Sigmoid colon (tissue), 7 donors: ENCODE measurements at places on chromosomes 12 and 14. TPM values are rescaled to one million over a fixed set of nuclear protein-coding genes. Genes with fewer than 3 reads are reported as not detected.

TAS2R50 gene
- total RNA-seq: 1.4 TPM

MIP gene
- not detected for total RNA-seq

OR2AP1 gene
- total RNA-seq: not detected

- peaks cover 17% of the 10 kb centered on the region for H3K4me1 ChIP-seq
- DNase-seq: no peak
- H3K27ac ChIP-seq: no peak overlapping the region
- H3K4me3 ChIP-seq: no peak overlapping the region
- peaks cover 18% of the 10 kb centered on the region for H3K27me3 ChIP-seq
Observed at GRCh38 chr14:89029961-89030694, 205.7 kb downstream of the TTC8 start.

GPR65 gene
- 1.1 TPM for total RNA-seq

CLEC12A gene
- 1.4 TPM for total RNA-seq

DNA sequence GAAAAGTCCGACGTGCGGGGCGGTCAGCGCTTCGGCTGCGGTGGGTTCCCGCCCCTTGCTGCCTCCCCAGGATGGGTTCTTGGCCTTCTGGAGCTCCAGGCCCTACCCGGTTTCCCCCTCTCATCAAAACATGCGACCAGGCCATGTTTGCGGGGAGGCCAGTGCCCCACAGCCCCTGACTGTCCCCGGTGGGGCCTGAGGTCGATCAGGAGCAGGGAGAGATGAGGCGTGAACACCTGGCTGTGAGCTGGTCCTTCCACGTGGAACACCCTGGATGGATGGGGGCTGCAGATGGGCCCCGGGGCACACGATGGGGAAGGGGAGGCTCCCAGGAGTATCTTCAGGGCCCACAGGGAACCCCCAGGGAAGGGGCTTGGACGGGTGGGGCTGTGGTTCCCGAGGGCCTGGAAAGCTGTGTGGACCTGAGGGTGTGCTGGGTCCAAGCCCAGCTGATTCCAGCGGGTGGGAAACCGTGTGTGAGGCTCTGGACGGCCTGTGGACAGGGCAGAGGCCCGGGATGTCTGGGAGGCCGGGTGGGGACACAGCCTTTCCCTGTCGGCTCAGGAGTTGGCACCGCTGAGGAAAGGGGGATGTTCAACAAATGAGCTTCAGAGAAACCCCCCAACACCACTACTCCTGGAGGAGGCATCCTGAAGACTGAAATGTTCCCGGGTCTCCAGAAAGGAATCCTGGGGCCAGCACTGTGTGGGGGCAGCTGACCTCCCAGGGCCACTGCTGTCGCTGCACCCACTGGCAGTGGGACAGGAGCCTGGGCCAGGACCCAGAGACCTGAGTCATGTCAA is 187.0 kb upstream of the C14orf180 start:
- H3K27me3 ChIP-seq: no peaks in the 10 kb centered on the region
- no peak for DNase-seq
- H3K4me1 ChIP-seq: no peaks in the 10 kb centered on the region
- no peak overlapping the region for H3K4me3 ChIP-seq

C12orf50 gene
- total RNA-seq: not detected

CPNE6 gene
- 3.3 TPM for total RNA-seq

DNA sequence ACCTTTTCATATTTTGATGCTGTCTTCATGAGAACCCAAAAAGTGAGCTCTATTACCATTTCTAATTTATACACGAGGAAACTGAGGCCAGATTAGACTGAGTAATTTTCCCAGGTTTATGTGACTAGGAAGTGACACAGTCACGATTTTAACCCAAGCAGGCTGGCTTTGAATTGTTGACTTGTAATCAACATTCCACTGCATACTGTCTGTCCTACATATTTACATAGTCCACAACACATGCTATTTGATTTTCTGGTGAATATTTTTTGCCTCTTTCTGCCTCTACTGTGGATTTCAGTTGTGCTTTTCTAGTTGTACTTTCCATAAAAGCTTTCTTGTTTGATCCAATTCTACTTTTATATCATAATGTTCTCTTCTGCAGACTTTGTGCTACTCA is 8.2 kb downstream of the TAS2R7 start:
- DNase-seq: no peak
- no peak overlapping the region for H3K4me3 ChIP-seq
- no peaks in the 10 kb centered on the region for H3K27me3 ChIP-seq
- H3K4me1 ChIP-seq: no peaks in the 10 kb centered on the region
- no peaks in the 10 kb centered on the region for H3K36me3 ChIP-seq

TMEM132D gene
- under 0.01 TPM for total RNA-seq

DNA sequence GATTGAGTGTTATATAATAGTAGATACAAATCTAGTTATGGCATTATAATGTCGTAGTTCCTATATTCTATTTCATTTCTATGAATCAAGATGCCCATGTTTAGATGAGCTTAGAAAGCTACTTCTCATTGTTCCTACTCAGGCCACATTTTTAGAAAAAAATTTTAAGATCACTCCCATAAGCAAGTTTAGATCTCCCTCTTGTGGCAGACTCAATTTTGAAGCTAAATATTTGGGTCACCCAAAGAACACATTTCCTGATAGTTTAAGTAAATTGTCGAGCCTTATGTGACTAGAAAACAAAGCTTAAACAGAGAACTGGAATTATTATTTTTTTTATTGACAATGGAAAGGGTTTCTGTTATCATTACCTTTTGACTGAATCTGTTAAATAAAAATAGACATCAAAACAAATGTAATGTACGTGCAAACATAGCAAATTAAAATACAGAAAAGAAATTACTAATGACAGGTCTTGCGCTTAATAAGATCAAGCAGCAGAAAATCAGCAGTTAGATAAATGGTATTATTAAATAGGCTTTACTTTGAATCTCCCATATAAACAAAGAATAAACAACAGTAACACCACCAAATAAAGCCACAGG is 180.2 kb downstream of the ACSS3 start:
- no peaks in the 10 kb centered on the region for H3K36me3 ChIP-seq
- H3K4me1 ChIP-seq: no peaks in the 10 kb centered on the region
- DNase-seq: no peak
- H3K27ac ChIP-seq: no peak overlapping the region
- H3K27me3 ChIP-seq: no peaks in the 10 kb centered on the region

GRCh38 chr12:75969768-75970167 is 61.8 kb downstream of the PHLDA1 start:
- H3K4me1 ChIP-seq: no peaks in the 10 kb centered on the region
- no peaks in the 10 kb centered on the region for H3K27me3 ChIP-seq
- no peaks in the 10 kb centered on the region for H3K36me3 ChIP-seq

DNA sequence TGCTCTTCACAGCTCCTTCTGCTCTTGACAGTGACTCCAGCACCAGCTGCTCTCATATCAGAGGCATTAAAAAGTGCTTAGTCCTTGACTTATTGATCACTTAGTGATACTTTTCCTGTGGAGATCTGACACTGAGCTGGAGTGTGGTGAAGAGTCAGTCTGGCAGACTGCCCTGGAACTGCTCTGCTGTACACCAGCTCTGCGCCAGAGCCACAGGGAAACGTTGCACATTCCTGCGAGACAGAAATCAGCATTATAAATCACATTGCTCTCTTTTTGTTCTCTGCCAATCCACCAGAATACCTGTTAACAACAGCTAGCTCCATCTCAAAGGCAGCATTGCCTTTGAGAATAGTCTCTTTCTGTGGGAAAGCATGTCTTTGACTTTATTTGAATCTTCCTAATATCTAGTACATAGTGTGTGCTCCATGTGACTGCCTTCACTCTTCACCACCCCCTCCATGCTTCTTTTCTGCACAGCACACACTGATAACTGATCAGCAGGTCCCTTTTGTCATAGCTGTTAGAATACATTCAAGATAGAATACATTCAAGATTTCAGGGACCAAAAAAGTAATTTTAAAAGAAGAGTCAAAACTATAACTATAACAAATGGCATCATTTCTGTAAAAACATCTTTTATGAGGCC is 48.2 kb upstream of the VSX2 start:
- no peaks in the 10 kb centered on the region for H3K4me1 ChIP-seq
- no peak overlapping the region for H3K27ac ChIP-seq
- no peaks in the 10 kb centered on the region for H3K27me3 ChIP-seq
- no peak overlapping the region for H3K4me3 ChIP-seq
- H3K36me3 ChIP-seq: no peaks in the 10 kb centered on the region

HOXC12 gene
- not detected for total RNA-seq

DNA sequence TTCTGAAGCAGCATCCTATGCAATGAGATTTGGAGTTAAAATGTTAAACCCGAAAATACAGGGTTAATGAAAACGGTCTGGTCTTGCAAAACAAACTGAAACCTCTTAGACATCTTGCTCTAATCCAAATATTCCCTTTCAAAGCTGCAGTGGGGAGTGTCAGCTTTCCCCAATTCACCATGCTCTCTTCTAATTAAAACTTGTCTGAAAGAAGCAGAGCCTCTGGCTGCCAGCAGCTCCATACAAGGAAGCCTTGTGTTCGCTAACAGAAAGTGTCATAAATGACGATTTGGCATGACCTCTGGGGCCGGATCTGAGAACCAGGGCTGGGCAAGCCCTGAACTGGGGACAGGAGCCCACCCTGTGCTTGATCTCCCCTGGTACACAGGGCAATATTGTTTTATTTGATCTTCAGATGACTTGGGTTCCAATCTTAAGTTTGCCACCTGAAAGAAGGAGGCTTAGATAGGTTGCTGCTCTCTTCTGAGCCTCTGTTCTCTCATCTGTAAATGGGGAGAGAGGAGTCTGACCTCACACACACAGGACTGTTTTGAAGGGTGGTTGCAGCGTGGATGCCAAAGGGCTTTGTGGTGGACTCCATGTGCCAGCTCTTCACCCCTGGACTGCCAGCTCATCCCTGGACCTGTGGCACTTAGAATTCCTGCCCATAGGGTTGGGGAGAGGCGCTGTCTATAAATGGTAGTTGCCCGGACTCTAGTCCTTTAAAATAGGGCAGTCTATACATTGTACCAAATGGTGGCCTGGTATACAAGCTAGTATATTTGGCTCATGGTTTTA is 7.8 kb downstream of the KMT5A start:
- no peak overlapping the region for H3K27ac ChIP-seq
- peaks cover 24% of the 10 kb centered on the region for H3K36me3 ChIP-seq
- H3K4me3 ChIP-seq: no peak overlapping the region
- no peaks in the 10 kb centered on the region for H3K27me3 ChIP-seq

GRCh38 chr12:9039397-9039977 is 50.1 kb downstream of the KLRG1 start:
- H3K4me1 ChIP-seq: no peaks in the 10 kb centered on the region
- H3K4me3 ChIP-seq: no peak overlapping the region
- H3K27ac ChIP-seq: no peak overlapping the region
- no peaks in the 10 kb centered on the region for H3K36me3 ChIP-seq
- H3K27me3 ChIP-seq: no peaks in the 10 kb centered on the region

- peak overlapping the region; percentile 12 for H3K27ac ChIP-seq
- H3K36me3 ChIP-seq: no peaks in the 10 kb centered on the region
- peak overlapping the region; percentile 66 for H3K4me3 ChIP-seq
- H3K4me1 ChIP-seq: peaks cover 6% of the 10 kb centered on the region
- no peaks in the 10 kb centered on the region for H3K27me3 ChIP-seq
Observed at GRCh38 chr14:53217316-53217994, 64.3 kb upstream of the DDHD1 start.

- no peak overlapping the region for H3K27ac ChIP-seq
- no peak overlapping the region for H3K4me3 ChIP-seq
- no peak for DNase-seq
- H3K27me3 ChIP-seq: no peaks in the 10 kb centered on the region
- H3K4me1 ChIP-seq: no peaks in the 10 kb centered on the region
- H3K36me3 ChIP-seq: no peaks in the 10 kb centered on the region
Observed at GRCh38 chr12:97257726-97258125, 204.9 kb upstream of the RMST start.

KICS2 gene
- 8.2 TPM for total RNA-seq
